ENCODE measurements at places on chromosomes 6 and 20.

DNA sequence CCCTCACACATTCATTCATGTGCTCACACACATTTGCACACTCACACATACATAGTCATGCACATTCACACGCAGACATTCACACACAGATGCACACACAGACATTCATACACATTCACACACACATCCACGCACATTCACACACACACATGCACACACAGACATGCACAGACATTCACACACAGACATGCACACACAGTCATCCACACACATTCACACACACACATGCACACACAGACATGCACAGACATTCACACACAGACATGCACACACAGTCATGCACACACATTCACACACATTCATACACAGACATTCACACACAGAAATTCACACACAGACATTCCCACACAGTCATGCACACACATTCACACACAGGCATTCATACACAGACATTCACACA lies 147.3 kb downstream of the PACRG start:
- no peak for DNase-seq

GRCh38 chr6:33586108-33586640 lies 6.1 kb upstream of the BAK1 start:
- DNase-seq: no peak

- DNase-seq: no peak
Measured at GRCh38 chr6:11851387-11851786, 72.8 kb upstream of the ADTRP start.

DNA sequence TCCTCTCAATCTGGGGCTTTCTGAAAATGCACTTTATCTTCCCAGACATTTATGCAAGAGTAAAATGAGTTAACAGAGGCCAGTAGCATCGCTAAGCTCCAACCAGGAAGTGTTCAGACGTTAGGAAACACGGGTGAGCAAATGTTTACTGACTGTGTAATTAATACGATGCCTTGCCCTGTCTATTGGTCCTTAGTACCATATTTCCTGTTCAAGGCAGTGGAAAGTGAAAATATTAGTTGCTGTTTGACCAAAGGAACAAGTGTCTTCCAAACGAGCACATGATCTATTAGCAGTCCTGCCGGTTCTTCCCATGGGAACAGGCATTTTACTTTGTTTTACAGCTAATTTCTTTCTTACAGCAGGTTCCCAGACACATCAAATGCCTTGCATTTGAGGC lies 311.1 kb upstream of the JAG1 start:
- DNase-seq: no peak

DNA sequence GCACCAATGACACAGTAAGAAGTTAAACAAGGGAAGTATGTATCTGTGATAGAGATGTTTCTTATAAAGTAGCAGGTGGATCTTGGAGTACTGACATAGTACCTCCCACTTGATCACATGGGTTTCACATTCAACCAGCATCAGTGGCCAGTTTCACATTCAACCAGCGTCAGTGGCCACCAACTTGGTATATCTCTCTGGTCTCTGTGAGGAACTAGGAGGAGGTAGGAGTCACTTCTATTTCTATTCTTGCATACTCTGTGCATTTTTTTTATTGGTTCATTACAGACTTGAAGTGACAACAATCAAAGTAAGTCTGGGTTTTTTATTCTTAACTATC lies 200.3 kb upstream of the SIM1 start:
- no peak for DNase-seq

GRCh38 chr6:167501831-167502385 lies 177.0 kb downstream of the TTLL2 start:
- DNase-seq: no peak

- no peak for DNase-seq
Measured at GRCh38 chr20:57006411-57007170, 259.9 kb downstream of the BMP7 start.

DNA sequence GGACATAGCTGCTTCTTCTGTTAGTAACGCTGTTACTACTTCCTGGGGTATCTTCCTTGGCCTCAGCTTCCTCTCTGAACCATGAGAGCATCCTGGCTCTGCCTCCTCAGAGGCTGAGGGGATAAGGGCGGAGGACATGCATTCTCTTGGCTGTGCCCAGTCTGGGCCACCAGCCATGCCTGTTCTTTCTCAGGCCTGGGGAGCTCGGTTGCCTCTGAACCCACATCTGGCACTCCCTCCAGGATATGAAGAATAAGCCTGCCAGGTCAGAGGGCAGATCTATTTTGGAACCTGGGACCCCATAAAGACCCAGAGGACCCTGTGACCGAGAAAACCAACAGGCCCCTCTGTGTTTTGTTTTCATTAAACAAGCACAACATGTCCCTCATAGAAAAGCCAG lies 6.6 kb upstream of the ANGPT4 start:
- DNase-seq: no peak

DNA sequence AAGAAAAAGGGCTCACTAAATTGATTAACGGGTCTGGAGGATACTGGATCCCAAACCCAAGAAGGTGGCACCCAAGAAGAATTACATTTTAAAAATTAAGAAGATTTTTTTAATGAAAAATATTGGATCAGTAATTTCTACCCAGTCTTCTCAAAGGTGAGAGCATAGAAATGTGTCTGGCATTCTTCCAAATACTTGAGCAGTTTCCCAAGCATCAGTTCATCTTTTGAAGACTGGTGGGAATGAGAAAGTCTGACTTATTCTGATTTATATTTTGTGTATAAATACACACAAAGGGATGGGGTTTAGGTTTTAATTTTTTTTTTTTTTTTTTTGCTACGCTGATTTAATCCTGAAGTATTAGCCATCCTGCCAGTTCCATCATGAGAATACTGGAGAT lies 3.3 kb downstream of the MGME1 start:
- no peak for DNase-seq

GRCh38 chr6:6320901-6321300 lies 439 bp upstream of the F13A1 start:
- DNase-seq: no peak

GRCh38 chr20:36398515-36398914 lies 92.4 kb downstream of the DLGAP4 start:
- no peak for DNase-seq

GRCh38 chr20:32152421-32153155 lies 43.1 kb downstream of the TM9SF4 start:
- no peak for DNase-seq

- DNase-seq: no peak
Measured at GRCh38 chr20:10090588-10091166, 55.9 kb downstream of the ANKEF1 start.

DNA sequence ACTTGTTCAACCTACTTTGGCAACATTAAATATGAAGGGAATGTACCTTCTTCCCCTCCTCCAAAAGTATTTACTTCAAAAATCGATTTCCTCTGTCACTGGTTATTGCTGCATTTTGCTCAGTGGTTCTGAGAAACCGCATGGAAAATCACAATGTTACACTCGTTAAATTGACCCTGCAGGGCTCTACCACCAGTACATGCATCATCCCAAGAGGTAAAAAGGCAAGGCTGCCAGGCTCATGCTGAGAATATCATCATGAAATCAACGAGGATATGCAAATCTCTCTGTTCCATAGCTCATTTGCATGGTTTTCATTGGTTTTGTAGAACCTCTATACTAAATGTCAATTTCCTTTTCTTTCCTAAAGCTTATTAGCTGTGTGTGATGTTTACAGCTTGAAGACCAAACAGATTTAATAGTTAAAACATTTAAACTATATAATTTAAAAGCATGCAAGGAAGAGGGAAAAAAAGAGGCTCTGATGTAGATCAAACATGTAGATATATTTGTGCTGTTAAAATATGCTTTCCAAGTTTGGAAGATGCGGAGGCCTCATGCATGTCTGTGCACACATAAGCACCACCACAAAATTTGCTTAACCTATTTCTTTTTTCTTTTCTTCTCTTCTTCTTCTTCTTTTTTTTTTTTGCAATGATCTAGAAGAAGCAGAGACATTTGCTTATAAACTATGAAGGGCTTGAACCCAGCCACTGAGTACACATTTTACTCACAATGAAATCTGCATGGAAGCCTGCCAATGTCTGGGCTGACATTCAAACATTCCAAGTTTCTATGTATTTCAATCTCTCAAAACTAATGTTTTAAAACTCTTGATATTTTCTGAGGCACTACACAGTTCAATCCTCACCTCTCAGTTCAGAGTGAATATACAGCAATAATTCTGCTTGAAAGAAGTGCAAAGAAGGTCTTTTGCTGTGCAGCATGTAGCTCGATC lies 194.0 kb downstream of the GMPR start:
- DNase-seq: no peak

DNA sequence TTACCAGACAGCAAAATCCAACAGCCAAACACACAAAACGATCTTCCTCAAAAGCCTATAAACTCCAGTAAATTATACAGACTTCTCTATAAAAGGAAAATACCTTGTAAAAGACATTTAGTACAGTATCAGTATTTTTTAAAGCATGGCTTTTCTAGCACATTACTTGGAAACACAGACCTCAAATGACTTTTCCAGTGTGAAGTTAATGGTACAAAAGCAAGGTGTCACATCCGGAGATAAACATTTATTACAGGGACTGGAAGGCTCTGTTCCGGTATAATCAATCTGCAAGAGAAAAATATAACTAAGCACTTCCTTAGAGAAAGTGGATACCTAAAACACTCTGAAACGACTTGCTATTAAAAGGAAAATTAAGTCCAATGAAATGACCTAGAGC lies 17.1 kb downstream of the TMEM30A start:
- DNase-seq: no peak

- no peak for DNase-seq
Measured at GRCh38 chr20:44287272-44288097, 23.5 kb downstream of the FITM2 start.

DNA sequence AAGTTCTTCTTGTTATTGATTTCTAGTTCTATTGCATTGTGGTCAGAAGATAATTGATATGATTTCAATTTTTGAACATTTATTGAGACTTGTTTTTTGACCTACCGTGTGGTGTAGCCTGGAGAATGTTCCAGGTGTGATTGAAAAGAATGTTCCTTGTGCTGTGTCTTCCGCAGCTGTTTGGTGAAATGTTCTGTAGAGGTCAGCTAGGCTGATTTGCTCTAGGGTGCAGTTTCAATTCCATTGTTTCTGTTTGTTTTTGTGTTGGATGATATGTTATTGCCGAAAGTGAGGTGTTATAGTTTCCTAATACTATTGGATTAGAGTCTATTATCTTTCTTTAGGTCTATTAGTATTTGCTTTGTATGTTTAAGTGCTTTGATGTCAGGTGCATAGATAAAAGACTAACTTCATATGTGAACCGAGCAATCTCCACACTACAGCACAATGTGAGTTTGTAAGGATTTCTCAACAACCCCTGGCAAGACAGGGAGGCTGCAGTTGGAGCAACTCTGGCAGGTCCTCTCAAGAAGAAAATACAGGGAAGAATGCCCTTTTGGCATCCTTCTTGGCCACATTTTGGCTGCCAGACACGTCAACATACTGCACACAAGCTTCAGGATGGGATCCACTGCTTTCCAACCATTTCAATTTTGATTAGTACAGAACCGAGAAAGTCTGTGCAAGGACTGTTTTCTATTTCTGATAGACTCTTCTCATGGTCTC lies 320.7 kb downstream of the RNF144B start:
- DNase-seq: no peak

GRCh38 chr20:34433391-34433790 lies 70.3 kb downstream of the ITCH start:
- no peak for DNase-seq

- no peak for DNase-seq
Measured at GRCh38 chr20:43438578-43439316, 18.9 kb upstream of the SRSF6 start.

GRCh38 chr6:12138381-12138780 lies 126.3 kb downstream of the HIVEP1 start:
- no peak for DNase-seq

- no peak for DNase-seq
Measured at GRCh38 chr6:109513571-109514071, 30.6 kb upstream of the ZBTB24 start.

DNA sequence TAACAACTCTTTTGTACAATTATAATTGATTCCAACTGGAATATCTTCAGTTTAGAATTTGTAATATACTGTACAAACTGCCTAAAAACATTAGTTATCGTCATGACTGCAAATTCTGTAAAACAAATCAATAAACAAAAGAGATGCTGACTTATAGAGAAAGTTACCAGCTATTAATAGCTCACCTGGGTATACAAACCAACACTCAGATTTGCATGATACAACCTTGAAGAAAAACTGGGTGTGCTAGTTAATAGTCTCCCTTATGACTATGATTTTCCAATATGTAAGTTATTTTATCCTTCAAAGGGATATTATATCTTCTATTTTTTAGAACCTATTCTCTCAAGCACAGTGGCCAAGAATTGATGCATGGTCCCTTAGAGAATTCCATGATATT lies 698.5 kb downstream of the FRK start:
- no peak for DNase-seq

DNA sequence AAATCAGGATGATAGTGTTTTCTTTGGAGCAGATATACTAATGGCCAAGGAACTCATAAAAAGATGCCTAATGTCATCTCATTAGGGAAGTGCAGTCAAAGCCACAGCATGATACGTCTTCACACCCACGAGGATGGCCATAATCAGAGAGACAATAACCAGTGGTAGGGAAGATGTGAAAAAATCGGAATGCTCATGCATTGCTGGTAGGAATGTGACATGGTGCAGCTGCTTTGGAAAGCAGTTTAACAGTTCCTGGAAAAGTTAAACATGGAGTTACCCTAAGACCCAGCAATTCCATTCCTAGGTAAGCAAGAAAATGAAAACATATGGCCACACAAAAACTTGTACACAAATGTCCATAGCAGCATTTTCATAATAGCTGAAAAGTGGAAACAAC lies 29.9 kb downstream of the BCAS1 start:
- no peak for DNase-seq

- no peak for DNase-seq
Measured at GRCh38 chr6:168725802-168726201, 284.8 kb downstream of the SMOC2 start.

DNA sequence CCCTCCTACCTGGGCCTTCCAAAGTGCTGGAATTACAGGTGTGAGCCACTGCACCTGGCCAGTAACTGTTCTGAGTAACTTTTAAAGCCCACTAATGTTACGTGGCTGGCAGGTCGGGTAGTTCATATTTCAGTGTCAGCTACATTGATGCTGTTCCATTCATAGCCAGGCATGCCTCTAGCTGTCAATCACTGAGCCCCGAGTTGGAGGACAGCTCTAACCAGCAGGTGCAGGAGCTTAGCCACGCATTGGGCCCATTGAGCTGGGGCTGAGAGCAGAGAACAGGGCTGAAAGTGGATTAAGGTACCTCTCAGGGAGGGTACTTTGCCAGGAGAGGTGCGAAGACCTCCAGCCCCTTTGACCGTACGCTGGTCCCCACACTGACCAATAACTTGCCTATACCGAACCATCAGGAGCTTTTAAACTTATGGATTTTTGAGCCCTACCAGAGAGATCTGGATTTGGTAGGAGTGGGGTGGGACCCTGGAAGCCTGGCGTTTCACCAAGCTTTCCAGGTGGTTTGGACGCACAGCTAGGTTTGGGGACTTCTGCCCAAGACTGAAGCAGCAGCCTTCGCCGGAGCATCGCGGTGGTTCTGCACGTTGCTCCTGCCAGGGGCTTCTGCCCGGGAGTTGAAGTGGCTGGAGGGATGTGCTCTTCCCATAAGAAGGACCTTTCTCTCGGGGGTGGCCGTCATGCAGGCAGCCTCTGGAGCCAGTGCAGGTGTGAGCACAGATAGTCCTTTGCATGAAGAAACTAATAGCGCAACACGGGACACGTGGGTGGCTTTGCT lies 82.6 kb downstream of the SERAC1 start:
- no peak for DNase-seq

GRCh38 chr6:90914312-90914711 lies 327.4 kb upstream of the MAP3K7 start:
- DNase-seq: no peak
